ENCODE measurements at places on chromosomes 5 and 9.

DNA sequence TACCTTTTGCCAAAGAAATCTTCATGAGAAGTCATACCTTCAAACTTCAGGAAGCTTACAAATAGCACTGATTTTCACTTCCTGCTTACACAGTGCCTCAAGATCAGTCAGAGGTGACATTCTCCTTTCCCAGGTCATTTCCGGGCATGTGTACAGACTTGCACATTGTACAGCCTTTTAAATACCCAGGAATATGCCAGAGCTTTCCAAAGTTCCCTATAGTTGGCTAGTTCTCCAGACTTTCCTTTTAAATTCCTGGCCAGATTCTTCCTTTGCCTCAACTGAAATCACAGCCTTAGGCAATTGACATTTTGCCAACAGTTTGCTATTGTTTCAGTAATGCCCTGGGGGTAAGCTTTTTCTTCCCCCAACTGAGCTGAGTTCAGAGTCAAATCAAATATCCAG lies 47.2 kb downstream of the RFX3 start:
- DNase-seq, result no peak

DNA sequence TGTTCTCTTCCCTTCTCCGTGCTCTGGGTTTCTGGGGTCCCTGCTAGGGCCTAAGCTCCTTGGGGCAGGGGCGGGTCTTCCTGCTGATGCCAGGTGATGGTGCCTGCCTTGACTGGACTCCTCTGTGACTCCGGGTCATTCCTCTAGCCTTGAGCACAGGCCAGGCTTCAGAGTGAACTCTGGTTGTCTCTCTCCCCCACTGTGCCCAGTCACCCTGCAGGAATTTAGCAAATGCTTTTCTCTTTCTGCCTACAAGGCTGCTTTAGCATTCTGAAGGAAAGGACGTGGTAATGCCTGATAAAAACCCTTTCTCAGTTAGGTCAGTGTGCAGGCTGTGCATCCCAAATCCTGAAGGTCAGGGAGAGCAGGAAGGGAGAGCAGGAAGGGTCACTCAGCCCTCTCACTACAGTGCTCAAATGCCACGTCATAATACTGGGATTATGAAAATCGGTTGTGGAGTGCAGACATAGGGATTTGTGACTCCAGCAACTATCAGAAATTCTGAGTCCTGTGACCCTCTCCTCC lies 2.7 kb downstream of the CXCL14 start:
- no peak for DNase-seq

DNA sequence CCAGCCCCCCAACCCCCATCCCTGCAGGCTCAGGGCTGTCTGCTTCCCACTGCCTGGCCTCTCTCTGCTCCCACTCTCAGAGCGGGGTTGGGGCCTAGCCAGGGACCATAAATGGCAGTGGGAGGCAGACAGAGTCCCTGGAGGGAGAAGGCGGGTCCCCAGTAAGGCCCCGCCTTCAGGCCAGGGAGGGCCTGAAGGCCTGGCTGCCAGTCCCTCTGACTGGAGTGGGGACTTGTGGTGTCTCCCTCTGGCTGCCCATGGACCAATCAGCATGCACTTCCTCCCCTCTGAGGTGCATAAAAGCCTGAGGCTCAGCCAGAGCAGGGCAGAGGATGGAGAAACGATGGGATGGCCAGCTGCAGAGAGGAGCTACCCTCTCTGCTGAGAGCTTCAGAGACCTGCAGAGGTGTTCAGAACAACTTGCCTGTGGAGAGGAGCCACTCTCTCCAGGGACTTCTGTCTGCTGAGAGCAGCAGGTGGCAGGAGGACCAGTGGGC lies 2.7 kb upstream of the BTNL9 start:
- no peak for DNase-seq

DNA sequence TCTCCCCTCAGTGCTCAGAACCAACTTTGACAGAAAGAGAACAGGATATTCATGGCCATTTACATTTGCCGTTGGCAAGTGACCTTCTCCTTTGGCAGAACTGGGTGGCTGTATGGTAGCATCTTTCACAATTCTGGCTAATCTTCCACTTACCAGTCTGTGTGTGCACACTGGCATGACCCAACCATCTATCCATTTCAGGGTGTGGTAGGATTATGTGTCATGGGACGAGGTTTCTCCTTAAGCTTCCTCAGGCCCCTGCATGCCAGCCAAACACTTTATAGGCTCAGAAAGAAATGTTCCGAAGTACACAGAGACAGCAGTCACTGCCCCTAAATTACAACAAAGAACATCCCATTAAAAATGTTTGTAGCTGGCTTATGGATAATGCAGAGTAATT lies 497.1 kb downstream of the NFIB start:
- DNase-seq, result no peak

DNA sequence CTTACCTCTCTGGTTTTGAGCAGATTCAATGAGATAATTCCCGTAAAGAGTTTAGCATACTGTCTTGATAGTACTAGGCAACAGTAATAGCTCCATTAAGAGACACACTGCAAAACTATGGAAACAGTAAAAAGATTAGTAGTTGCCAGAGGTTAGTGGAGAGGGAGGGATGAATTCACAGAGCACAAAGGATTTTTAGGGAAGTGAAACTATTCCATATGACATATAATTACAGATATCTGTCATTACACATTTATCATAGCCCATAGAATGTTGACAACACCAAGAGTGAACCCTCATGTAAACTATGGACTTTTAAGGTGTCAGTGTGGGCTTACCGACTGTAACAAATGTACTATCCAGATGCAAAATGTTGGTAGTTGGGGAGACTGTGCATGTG lies 176.4 kb upstream of the PLCXD3 start:
- no peak for DNase-seq

DNA sequence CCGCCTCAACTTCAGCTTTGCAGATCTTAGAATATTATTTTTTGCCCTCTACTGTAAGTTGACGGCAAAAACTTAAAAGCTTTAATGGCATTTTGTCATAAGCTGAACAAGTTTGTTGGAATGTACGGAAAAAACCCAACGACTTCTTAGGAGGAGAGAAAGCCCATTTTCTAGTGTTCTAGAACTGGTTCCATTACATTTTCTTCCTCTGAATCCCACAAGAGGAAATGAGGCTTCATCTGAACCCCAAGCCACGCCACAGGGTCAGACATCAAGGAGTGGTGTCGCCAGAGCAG lies 113.7 kb downstream of the LHFPL2 start:
- no peak for DNase-seq

GRCh38 chr9:79989079-79989478 lies 417.3 kb downstream of the TLE4 start:
- DNase-seq, result no peak

DNA sequence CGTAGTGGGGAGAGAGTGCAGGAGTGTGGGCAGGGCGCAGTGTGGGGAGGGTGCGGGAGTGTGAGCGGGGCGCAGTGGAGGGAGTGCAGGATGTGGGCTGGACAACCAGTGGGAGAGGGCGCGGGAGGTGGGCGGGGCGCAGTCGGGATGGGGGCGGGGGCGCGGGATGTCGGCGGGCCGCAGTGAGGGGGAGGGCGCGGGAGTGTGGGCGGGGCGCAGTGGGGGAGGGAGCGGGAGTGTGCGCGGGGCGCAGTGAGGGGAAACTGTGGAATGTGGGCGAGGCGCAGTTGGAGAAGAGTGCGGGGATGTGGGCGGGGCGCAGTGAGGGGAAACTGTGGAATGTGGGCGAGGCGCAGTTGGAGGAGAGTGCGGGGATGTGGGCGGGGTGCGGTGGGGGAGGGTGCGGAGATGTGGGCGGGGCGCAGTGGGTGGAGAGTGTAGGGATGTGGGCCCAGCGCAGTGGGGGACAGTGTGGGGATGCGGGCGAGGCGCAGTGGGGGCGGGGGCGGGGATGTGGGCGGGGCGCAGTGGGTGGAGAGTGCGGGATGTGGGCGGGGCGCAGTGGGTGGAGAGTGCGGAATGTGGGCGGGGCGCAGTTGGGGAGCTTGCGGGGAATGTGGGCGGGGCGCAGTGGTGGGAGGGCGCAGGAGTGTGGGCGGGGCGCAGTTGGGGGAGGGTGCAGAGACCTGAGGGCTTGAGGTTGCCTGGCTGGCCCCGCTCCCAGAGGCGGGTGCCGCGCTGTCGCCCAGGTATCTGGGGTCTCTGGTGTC lies at the start of gene NXNL2:
TSS of gene NXNL2 (plus strand) at position 723 of the 770 bp plus-strand sequence. CDS start 257 bp downstream, outside the sequence.
- peak; percentile 39 for DNase-seq

Measured in Ammon's horn (tissue), 1 donor.